ENCODE measurements at places on chromosomes 12 and 14.

DNA sequence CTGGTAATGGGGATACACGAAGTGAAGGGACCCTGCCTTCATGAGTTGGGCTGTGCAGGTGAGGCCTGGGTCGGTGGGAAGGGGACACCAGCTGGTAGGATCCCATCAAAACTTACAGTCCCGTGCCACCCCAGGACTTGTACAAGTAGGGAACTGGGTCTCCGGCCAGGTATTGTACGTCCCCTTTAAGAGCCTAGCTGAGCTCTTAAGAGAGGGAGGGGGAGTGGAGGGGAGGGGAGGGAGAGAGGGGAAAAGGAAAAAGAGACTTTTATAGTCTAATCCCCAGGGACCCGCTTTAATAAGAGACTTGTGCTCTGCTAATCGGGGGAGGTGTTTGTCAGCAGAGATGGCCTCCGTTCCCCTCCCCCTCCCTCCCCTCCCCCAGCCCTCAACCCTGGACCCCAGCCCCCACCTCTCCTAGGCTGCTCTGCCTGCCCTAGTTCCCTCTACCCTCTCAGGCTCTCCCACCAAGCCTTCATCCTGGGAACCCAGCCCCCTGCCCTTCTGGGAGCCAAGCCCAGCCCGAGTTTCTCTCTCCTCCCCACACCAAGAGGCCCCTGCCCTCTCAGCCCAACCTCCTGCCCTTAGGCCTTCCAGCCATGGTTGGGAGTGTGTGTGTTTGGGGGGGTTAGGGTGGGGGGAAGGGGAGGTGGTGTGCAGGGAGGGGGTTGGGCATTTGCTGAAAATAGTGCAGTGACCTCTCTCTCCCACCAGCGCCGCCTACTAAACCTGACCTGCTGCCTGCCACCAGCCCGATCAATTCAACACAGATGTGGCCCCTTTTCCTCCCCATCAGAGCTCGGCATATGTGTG, 2.6 kb downstream of the GDF11 start:
- DNase-seq = no peak

DNA sequence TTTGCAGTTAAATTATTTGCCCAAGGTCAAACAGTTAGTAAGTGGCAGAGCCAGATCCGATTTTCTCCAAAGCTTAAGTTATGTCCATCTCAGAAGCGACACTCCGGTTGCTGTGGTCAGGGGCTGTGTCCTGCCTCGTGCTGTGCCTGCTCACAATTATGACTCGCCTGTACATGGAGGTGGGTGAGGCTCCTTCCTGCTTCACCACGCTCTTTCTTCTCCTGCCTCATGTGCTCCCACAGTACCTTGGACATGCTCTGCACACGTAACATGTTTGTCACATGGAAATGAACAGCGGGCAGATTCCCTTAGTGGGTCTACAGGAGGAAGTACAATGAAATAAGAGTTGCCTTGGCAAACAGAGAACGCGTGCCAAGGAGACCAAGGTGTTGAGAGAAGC, 62.2 kb upstream of the CCND2 start:
- no peak for DNase-seq

DNA sequence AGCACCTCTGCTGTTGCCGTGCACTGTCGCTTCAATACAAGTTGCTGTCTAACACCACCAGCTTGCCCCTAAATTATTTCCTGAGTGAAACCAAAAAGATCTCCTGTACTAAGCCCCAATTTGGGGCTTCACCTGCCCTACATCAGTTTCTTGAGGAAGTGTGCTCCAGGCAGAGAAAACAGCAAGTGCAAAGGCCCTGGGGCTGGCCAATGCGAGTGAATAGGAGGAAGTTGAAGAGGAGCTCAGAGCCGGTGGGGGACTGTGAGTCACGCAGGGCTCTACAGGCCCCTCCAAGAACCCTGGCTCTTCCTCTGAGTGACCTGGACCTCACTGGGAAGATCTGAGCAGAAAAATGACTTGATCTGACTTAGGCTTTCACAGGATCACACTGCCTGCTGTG, 117.2 kb downstream of the IPO8 start:
- DNase-seq = no peak

DNA sequence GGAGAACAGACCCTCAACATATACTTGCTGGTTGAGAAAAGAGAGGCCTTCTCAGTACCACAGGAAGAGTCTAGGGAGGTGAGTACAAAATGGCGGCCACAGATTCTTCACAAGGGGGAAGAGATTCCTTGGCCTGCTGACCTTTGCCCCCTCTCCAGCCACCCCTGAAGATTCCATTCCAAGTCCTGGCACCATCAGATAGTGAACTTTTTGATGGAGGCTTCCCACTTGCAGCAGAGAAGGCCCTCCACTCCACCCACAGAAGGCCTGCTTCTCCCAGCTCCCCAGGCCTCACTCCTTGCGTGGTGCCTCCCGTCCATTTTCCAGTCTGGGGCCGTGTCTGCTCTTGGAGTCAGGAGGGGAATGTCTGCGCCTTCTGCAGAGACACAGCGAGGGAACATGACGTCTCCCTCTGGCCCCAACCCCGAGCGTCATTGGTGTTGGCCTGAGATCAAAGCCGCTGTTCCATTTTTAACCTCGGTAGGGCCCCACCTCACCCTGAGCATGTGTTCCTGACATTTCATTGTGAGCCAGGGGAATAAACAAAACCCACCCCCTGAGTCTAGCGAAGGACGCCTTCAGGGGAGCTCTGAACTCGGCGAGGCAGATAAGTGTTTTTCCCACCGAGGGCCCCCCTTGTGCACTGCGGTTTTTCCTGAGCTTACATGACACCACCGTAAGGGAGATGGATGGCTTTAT, 268.7 kb upstream of the TBX3 start:
- no peak for DNase-seq

DNA sequence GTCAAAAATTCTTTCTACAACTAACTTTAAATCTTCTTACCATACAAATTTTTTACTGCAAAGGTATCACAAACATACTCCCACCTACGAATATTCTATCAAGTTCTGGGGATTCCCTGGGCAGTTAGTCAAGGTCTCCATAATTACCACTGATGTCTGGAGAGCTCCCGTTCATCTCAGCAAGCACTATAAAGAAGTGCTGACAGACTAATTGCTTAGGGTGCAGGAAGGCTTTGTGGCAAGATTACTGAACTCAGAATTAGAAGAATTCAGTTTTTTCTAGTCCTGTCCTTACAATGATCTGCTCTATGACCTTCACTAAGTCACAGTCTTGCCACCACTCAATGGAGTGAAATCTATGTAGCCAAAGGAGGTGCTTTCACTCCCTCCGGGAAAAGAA, 61.5 kb downstream of the DUSP16 start:
- no peak for DNase-seq

- DNase-seq = no peak
These were observed 15.5 kb upstream of the TMX1 start for GRCh38 chr14:51224551-51224950.

DNA sequence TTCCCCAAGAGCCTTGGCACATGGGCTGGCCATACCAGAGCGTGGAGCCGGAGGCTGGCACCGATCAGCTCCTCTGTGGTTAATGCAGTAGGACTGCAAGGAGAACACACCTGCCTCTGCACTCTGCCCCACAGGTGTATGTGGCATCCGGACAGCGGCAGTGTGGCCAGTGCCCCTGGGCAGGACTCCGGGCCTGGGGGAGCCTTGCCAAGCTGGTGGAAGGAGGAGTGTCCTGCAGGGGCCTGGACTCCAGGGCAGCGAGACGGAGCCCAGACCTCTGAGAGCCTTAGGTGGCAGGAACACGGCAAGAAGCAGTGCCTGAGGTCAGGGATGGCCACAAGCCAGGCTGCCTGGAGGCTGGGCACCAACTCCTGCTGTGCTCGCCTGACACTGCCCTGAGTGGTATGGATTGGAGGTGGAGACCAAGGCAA, 5.3 kb upstream of the BEGAIN start:
- DNase-seq = no peak

- peak; percentile 68 for DNase-seq
These were observed at the start of gene ARHGDIB for GRCh38 chr12:14961466-14962152. Gene ARHGDIB, minus strand, starts transcription at chr12:14961601. Its CDS starts 10,889 bp downstream, at chr12:14950712.

DNA sequence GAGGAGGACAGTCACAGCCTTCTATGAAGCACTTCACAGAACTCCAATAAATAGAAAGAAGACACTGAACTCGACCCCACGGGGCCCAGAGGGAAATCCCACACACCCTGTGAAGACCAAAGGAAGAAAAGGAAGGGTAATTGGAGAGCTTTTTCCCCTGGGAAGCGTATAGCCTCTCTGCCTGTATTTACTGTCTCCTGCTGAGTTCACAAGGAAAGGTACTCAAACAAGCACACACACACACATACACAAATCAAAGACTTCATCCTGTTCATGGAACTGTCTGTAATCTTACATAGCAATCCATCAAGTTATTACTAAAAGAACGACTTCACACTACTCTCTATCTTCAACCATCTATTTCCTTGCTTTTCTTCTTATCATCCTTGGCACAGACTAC, 15.3 kb downstream of the FOXN3 start:
- no peak for DNase-seq

- no peak for DNase-seq
These were observed 79.1 kb downstream of the RAD52 start for GRCh38 chr12:870378-870777.

DNA sequence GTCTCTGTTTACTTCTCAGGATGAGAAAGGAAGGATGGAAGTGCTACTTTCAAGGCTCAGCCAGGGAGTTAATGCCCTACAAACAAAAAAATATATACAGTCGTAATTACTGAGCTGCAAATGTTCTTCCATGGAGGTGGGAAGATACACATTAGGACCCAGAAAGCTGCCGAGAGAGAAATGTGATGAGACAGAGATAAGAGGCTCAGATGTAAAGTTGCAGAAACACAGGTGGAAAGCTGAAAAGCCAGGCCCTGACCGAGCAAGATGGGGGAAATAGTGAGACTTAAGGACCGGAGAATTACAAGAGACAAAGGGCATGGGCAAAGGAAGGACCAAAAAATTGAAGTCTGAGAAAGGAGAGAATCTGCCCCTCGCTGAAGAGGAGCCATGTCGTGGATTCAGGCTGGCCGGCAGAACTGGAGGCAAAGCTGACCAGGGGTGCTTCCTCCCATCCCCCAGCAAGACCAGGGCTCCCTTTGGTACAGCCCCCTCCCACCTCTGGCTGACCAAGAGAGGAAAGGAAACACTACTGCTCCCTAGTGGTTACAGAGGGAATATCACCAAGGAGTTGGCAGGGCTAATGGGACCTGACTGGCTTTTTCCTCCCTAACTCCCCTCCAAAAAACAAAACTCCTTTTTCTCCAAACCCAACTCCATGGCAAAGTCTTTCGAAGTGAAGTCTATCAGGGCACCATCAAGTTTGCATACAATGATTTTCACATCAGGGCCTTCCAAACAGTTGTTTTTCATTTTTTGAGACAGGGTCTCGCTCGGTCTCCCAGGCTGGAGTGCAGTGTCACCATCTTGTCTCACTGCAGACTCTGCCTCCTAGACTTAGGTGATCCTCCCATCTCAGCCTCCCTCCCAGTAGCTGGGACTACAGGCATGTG, 12.1 kb downstream of the ZFHX2 start:
- DNase-seq = no peak

DNA sequence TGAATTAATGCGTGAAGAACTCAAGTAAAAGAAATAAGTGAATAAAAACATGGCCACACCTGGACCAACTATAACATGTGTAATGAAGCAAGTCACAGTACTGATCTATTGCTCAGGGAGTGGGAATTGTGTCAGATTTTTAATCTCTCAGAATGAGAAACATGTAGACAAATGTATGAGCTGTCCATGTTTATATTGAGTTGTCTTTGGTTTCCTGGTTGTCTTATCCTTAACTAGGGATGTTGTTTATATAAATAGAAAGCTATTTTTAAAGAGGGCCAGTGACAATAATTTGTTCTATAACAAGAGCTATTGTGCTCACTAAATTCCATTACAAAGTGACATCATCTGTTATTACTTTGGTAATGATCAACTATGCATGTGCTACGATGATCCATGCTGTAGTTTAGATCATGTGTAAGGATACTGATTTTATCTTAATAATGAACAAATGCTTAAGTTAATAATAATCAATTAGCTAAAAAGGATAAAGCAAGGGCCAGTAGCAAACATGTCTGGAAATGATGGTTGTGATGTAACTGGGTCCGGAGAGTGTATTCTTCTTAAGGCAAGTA, 91.3 kb upstream of the RTL1 start:
- DNase-seq = no peak

DNA sequence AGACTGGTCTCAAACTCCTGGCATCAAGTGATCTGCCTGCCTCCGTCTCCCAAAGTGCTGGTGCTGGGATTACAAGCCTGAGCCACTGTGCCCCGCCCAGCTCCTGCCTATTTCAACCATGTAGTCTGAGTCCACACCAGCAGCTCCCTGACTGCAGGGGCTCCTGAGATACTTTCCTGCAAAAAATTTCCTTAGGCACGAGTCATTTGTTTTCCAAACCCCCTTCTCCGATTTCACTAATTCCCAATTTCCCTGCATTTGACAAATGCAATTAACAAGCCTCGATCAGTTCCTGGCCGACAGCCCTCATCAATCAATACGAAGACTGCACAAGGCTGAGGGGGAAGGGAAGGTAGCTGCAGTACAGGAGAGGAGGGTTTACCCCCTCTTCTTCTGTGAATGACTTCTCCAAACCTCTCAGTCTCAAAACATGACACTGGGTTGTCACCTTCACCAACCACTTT, 10.1 kb downstream of the PSMB5 start:
- no peak for DNase-seq

DNA sequence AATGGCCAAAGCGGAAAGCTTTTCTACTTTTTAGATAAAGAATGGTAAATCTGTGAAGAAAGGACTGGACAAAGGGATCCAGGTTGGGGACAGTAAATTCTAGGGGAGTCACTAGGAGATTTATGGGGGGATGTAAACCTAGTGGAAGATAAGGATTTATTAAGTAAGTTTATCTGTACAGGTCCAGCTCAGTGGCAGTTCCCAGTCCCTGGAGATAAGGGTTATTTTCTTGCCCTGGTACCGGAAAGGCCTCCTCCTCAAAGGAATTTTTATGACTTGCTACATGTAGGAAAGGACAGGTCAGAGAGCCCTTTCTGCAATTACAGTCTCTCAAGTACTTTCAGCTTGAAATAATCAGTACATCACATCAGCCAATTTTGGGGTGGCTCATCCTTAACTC, 72.6 kb upstream of the BICD1 start:
- no peak for DNase-seq

- DNase-seq = no peak
These were observed 79.1 kb upstream of the PTGDR start for GRCh38 chr14:52188381-52188780.

DNA sequence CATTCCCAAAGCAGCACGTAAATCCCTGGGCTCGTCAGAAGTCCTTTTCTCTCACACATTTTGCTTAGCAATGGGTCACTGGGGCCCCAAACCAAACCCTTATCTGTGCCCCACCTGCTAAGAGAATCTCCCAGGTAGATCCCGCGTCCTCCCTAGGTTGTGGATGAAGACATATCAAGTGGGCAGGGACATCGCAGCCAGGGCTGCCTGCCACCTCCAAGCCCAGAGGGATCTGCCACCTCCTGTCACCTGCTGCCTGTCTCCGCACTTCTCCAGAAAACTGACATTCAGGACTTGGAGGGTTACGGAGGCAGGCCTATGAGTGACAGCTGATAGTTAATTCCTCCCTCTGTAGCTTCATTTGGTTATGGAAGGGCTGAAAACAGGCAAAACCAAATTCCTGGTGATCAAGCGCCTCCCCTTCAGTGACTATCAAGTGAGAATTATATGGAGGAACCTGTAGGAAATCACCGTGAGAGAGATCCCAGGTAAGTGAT, 19.5 kb downstream of the BCL11B start:
- DNase-seq = no peak

GRCh38 chr14:94770815-94771157, 873 bp upstream of the GSC start:
- DNase-seq = no peak
